ENCODE measurements at places on chromosomes 6 and 20.

DNA sequence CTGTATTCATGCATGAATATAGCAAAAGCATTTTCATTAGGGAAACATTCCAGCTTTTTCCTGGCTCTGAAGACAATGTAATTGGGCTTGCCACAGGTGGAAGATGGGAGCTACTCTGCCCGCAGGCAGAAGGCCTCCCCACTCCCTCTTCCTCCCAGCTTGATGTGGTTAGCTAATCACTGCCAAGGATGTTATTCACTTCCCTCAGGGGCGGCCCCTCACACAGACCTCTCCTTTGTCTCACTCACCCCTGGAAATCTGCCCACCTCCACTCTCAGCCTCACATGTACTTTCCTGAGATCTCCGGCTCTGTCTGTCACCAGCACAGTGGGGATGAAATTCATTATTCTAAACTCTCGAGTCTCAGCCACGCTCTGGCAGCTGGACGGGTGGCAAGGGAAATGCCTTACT is 100.7 kb downstream of the ANKRD60 start:
- no peak for DNase-seq

DNA sequence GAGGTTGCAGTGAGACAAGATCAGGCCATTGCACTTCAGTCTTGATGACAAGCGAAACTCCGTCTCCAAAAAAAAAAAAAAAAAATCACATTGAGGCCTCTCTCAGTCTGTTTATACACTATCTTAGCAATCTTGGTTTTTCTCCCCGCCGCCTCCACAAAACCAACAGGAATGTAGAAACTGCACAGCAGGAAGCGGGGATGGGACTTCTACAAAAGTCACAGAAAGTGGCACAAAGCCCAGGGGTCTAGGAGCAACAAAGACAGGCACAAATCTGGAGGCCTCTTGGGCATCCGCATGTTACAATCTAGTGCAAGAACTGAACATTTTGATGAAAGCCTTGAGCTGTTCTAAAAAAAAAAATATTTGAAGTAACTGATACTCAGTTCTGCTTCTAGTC is 48.6 kb downstream of the KDM1B start:
- no peak for DNase-seq

DNA sequence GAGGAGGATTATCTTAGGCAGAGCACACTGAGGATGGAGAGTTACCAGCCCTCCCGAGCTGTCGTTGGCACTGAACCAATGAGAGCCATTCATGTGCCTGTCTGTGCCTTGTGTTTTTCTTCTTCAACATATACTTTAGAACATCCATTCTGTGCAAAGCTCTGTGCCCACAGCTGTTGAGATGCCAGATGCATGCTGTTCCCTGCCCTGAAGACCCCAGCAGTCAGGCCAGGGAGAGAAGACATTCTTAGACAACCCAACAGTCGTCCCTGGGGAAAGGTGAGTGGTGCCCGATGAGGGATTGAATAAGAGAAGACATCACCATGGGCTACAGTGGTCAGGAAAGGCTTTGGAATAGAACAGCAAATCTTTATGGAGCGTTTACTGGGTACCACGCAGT is 114.1 kb downstream of the NRN1 start:
- no peak for DNase-seq

DNA sequence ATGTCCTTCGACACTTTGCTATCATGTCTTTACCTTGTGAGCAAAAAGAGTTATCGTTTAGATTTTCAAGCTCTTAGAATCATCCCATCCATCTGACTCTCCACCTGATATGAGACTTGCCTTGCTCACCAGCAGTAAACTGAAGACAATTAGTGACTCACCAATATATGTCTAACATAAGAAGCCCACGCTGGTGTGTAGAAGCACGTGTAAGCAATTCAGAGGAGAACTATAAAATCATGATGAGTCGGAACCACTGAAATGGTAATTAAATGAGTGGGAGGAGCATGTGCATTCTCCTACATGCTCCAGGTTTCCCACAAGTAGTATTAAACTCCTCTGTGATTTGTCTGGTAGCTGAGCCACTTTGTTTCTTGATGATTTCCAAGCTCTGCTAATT is 181.6 kb upstream of the RNF217 start:
- DNase-seq: no peak

Data from cortex of kidney (tissue), 1 donor.